ENCODE measurements at places on chromosomes 1 and 21. TPM values are rescaled to one million over a fixed set of nuclear protein-coding genes. Genes with fewer than 3 reads are reported as not detected.
A peak's percentile ranks its signal among the peaks of the same experiment; 100 is the strongest.

- no peak for ATAC-seq
These were observed 10.7 kb downstream of the YBX1 start for GRCh38 chr1:42692911-42693310.

- ATAC-seq = no peak
These were observed 686.9 kb downstream of the LRRIQ3 start for GRCh38 chr1:73511038-73511437.

DNA sequence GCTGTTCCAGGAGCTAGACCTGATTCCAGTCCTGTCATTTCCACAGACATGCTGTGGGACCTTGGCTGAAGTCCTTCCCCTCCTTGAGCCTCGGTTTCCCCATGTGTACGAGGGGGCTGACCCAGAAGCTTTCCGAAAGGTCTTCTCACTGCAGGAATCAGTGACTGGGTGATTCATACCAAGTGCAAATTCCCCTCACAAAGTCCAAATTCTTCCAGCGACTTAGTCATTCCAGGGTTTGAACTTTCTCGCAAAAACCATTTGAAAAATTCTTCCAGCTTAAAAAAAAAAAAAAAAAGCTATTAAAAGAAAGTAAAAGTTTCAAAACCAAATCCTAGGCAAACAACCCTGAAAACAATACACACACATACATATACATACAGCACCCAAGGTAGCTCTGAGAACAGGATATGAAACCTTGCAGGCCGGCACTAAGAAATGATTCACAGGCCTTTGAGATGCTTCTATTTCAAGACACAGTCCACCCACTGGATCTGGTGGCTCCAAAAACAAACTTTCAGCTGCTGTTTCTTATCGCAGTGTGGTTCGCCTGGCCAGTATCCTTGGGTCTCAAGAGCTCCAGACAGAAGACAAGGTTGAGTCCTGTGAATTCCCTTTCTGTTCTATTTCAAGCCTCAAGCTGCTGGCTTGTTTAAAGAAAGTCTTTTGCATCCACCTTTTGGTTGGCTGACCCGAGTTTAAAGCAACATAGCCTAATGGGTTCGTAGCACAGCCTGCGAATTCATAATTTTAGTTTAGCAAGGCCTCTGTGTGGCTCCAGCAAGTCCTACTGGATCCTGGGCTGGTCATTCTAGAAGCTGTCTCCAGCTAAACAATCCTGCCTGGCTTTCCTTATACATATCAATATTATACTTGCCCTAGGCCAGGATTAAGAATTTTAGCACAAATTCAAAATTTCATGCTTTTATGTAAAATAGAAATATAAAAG is 18.0 kb upstream of the ID3 start:
- ATAC-seq = peak; percentile 62

DNA sequence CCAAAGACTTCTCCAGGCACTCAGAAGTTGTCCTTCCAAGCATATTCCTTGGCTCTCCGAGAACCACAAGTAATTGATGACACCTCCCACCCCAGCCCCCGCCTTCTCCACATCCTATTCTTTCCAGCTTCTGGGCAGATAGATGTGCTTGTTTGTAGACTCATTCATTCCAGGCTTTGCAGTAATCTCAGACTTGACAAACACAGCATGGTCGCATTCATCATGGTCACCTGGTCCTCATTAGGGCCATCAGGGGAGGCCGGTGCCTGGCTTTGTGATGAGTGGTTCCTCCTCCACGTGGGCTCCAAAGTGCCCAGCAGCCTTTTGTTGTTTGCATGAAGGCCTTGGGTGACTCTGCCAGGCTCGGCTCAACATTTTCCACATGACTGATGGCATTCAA is 28.5 kb upstream of the KCNE2 start:
- ATAC-seq = no peak

- ATAC-seq = no peak
These were observed 25.3 kb downstream of the SH3BP5L start for GRCh38 chr1:248800459-248800858.

DNA sequence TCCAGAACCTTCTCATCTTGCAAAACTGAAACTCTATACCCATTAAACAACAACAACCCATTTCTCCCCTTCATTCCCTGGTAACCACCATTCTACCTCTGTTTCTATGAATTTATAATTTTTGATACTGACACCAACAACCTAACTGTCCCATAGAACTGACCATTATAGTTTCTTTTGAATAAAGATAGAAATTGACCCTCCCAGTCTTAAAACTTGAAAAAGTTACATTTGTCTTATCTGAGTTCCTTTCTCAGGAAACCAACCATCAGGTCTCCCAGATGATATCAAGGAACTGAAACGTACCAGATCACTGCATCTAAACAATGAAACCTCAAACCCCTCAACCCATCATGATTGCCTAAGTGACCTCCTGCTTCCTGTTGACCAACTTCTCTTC is 27.1 kb downstream of the RNF115 start:
- ATAC-seq = no peak

- peak; percentile 85 for ATAC-seq
These were observed at the start of gene NBL1 for GRCh38 chr1:19643602-19644394. Gene NBL1, plus strand, starts transcription at chr1:19644311. Its CDS starts 10,720 bp downstream, at chr1:19655031.

- ATAC-seq = no peak
These were observed 47.8 kb downstream of the UMODL1 start for GRCh38 chr21:42118901-42119300.

The SIK1 gene
- total RNA-seq = 1.4 TPM

The LCE3E gene
- not detected for total RNA-seq

The FCGR1A gene
- not detected for total RNA-seq

The ZNF697 gene
- total RNA-seq = 5.6 TPM

The NTMT2 gene
- total RNA-seq = not detected

The GJC2 gene
- total RNA-seq = 6.4 TPM
